ENCODE measurements at places on chromosomes 4 and X.

GRCh38 chr4:128768373-128768996, 41.0 kb upstream of the JADE1 start:
- DNase-seq, result no peak

GRCh38 chrX:13487731-13488505, 81.5 kb upstream of the EGFL6 start:
- peak; percentile 42 for DNase-seq

GRCh38 chrX:66012094-66012534, 27.8 kb downstream of the VSIG4 start:
- DNase-seq, result no peak

DNA sequence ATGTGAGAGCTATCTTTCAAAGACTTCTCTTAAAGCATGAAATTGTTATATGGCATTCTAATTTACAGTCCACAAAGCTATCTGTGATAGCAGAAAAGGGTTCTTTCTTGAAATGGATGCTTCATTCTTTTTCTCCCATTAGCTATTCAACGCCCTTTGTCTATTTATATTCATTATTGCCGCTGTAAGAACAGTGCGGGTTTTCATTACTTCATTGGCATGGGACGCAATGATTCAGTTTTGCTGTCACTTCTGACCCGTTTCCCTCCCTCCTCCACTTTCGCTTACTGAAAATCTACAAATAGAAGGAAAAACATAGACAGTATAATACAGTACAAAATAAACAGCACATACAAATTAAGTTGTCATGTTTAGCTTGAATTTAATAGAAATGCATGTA, 394.6 kb downstream of the PCDH7 start:
- DNase-seq, result no peak

- no peak for DNase-seq
These were observed 13.7 kb downstream of the DGKK start for GRCh38 chrX:50456712-50457484.

DNA sequence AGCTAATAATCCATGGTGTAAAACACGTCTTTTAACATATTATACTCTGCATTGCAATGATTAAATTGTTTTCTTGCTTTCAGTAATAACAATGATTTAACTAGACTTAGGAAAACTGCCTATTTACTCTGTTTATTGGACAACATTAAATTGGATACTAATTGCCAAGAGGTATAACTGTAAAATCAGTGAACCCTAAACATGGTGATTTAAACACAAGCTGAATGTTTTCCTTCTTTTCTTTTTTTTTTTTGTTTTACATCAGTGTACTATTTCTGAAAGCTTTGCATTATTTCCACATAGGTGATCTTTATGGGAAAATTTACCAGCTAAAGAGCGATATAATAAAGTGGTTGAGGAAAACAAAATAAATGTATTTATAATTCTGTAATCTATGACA, 276.7 kb downstream of the PCDH7 start:
- DNase-seq, result no peak

GRCh38 chrX:29422034-29422433, 793.3 kb upstream of the MAGEB2 start:
- no peak for DNase-seq

- no peak for DNase-seq
These were observed 184.1 kb downstream of the CEP135 start for GRCh38 chr4:56132835-56133234.

DNA sequence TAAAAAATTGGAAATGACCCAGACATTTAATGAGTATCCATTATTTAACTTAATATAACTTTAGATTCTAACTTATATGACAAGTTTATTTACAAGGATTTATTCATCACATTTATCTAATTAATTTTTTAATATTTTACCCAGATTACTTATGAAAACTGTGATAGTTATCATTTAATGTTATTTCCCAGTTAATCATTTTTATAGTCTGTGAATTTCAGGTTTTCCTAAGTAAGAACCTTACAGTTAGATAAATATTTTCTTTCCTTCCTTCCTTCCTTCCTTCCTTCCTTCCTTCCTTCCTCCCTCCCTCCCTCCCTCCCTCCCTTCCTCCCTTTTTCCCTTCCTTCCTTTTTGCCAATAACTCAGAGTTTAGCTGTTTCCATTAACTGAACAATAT, 14.8 kb upstream of the FHDC1 start:
- no peak for DNase-seq

DNA sequence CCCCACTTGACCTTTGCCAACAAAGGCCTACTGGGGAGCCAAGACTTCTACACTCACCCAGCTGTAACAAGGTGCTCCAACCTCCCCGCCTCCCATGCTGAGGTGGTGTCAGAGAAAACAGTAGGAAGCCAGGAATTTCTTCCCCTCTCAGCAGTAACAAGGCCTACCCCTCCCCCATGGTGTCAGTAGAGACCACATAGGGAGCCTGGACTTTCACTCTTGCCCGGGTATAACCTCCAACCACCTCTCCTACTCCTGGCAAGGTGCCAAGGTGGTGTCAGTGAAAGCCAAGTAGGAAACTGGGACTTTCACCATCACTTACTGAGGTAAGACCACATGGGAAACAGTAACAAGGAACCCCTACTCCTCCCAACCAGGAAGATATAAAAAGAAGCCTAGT, 93.1 kb downstream of the SLC16A2 start:
- no peak for DNase-seq
